ENCODE measurements at places on chromosomes 6 and 20. TPM values are rescaled to one million over a fixed set of nuclear protein-coding genes. Genes with fewer than 3 reads are reported as not detected.

LAMA2 gene
- 3.0 TPM for total RNA-seq

DNA sequence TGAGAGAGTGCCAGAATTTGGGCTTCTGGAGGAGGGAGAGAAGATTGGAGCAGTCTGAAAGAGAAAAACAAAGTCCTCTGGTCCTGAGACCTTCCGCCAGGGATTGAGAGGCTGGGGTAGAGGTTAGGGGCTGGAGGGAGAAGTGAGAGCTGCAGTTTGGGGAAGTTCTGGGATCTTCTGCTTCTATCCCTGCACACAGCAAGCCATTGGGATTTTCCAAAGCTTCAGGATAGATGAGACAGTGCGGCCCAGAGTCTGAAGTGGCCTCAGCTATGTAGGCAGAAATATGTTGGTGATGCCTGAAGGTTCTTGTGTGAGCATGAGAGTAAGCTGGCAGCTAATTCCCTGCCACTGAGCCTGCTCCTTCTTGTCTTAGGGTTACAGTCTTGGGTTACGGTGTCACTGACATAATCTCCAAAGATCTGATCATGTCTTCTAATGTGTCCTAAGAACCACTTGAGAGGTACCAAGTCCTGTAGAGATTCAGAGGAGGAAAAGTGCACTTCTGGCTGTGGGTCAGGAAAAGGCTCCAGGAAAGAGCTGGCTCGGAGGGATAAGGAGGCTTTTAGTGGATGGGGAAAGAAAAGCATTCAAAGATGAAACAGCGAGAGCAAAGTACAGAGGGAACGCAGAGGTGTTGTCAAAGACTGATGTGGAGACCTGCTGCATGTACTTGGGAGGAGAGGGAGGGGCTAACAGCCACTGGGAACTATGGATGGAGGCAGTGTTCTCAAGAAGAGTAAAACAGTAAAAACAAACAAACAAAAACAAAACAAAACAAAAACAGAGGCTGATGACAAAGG lies 131.1 kb upstream of the MYLIP start:
- H3K27me3 ChIP-seq: peaks cover 4% of the 10 kb centered on the region
- DNase-seq: no peak
- H3K27ac ChIP-seq: no peak overlapping the region

DNA sequence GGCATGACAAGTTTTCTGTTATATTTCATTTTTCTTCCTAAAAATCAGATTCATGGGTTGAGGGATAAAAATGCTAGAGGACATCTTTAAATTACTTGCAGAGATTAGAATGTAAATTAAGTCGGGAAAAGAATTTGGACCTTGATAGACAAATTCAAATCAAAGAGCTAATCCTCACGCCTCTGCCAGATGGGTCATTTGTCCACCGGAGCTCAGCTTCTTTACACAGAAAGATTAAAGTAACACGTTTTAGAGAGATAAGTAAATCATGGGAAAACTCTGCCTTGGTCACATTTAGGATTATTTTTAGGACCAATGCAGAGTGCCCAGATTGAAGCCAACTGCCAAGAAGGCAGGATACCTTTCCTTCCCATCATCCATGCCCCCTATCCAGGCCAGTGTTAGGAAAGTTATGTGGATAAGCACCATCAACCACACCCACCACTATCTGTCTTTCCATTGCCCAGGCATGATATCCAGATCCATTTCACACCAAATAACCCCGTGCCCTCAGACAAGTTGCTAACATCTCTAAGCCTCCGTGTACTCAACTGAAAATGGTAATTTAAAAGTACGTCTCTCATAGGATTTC lies 397.4 kb upstream of the PLCB4 start:
- no peaks in the 10 kb centered on the region for H3K36me3 ChIP-seq
- H3K4me1 ChIP-seq: peaks cover 6% of the 10 kb centered on the region
- no peaks in the 10 kb centered on the region for H3K27me3 ChIP-seq

DNA sequence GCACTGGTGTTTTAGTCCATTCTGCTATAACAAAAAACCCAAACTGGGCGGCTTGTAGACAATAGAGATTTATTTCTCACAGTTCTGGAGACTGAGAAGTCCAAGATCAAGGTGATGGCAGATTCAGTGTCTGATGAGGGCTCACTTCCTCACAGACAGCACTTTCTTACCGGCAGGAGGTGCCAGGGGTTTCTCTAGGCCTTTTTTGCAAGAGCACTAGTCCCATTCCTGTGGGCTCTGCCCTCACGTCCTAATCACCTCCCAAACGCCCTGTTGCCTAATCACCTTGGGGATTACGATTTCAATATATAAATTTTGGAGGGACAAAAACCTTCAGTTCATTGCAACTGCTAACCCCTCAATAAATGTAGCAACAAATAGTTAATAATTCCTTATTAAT lies 140.0 kb upstream of the SGK1 start:
- H3K27ac ChIP-seq: no peak overlapping the region
- no peak for DNase-seq
- peaks cover 2% of the 10 kb centered on the region for H3K4me1 ChIP-seq
- no peaks in the 10 kb centered on the region for H3K36me3 ChIP-seq
- no peak overlapping the region for H3K4me3 ChIP-seq
- H3K27me3 ChIP-seq: no peaks in the 10 kb centered on the region

RIPOR3 gene
- total RNA-seq: not detected

UNC5CL gene
- 1.3 TPM for total RNA-seq

- DNase-seq: no peak
- no peaks in the 10 kb centered on the region for H3K27me3 ChIP-seq
- peaks cover 3% of the 10 kb centered on the region for H3K36me3 ChIP-seq
- no peak overlapping the region for H3K4me3 ChIP-seq
These were observed 359.4 kb downstream of the CD83 start for GRCh38 chr6:14476793-14477531.

DNA sequence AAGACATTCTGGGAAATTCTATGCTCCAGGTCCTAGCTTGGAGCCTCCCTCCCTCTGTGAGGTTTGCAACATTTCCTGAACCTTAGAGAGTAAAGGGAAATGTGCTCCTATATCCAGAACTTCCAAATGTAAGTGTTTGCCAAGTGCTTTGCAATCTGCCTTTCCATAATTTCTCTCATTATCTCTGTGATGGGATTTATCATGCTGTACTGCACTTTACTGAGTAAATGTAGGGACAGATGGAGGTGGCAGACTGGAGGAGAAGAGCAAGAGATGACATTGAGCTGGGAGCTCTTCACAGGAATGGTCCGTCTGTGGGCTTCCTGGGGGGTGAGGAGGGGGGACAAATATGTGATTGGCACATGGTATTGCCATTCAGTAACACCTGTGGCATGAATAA lies 184.3 kb downstream of the SOX4 start:
- no peaks in the 10 kb centered on the region for H3K36me3 ChIP-seq
- no peaks in the 10 kb centered on the region for H3K4me1 ChIP-seq
- no peak overlapping the region for H3K4me3 ChIP-seq
- H3K27me3 ChIP-seq: no peaks in the 10 kb centered on the region
- DNase-seq: no peak

GRCh38 chr6:119276211-119276610 lies 73.3 kb downstream of the MAN1A1 start:
- DNase-seq: no peak
- no peak overlapping the region for H3K27ac ChIP-seq
- H3K4me1 ChIP-seq: peaks cover under 1% of the 10 kb centered on the region
- H3K27me3 ChIP-seq: no peaks in the 10 kb centered on the region
- H3K36me3 ChIP-seq: peaks cover 19% of the 10 kb centered on the region

- no peak for DNase-seq
- H3K4me1 ChIP-seq: no peaks in the 10 kb centered on the region
- H3K27ac ChIP-seq: no peak overlapping the region
- H3K4me3 ChIP-seq: no peak overlapping the region
- no peaks in the 10 kb centered on the region for H3K27me3 ChIP-seq
These were observed 34.2 kb downstream of the PPP1R3G start for GRCh38 chr6:5119090-5119951.

DNA sequence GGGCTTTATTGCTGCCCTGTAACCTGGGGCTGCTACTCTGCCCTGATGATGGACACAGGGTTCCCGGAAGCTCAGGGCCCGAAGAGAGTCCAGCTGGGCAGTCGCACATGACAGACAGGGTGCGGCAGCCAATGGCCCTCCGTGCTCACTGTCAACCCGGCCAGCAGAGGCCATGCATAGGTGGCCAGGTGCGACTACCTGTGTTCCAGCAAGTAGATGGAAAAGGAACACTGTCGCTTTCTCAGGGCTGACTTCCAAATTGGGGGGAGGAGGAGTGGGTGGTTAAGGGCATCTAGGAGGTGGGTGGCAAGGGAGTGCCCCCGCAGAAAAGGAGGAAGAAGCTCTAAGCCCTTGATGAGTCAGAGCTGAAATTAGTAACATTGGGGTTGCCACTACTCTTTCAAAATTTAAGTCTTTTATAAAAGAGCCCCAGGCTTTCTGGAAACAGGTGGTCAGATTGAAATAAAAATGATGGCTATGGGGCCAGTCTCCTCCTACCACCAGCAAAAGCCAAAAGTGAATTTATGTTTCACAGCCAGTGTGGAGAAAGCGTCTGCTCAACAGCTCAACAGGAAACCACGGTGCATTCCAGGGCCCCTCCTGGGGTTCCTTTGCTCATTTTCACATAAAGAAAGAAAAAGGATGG lies 2.3 kb upstream of the RAMACL start:
- H3K36me3 ChIP-seq: no peaks in the 10 kb centered on the region
- H3K27ac ChIP-seq: no peak overlapping the region
- H3K4me3 ChIP-seq: no peak overlapping the region
- H3K27me3 ChIP-seq: no peaks in the 10 kb centered on the region
- H3K4me1 ChIP-seq: peaks cover 22% of the 10 kb centered on the region

KHDC1 gene
- 3.5 TPM for total RNA-seq

CDH4 gene
- total RNA-seq: 0.06 TPM

SH3BGRL2 gene
- 5.2 TPM for total RNA-seq

ZNF391 gene
- total RNA-seq: 6.8 TPM

DNA sequence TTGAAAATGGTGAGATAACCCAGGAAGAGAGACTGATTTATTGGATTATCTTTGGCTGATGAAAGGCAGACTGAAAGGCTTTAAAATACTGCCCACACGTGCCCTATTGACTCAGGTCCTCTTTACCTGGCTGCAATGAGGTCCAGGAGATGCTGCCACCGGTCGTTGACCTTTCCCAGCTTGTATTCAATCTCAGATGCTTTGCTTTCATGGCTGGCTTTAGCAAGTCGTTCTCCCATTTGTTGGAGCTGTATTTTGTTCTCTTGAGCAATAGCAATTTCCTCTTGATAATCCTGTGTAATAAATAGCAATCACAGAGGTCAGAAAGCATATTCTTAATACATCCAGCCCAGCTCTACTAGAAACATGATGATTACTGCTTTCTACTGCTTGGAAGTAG lies 368.8 kb downstream of the ESR1 start:
- H3K27ac ChIP-seq: no peak overlapping the region
- no peaks in the 10 kb centered on the region for H3K27me3 ChIP-seq
- H3K36me3 ChIP-seq: peaks cover 43% of the 10 kb centered on the region
- H3K4me3 ChIP-seq: no peak overlapping the region

POPDC3 gene
- not detected for total RNA-seq

RSPH4A gene
- total RNA-seq: 0.23 TPM

GRCh38 chr6:161171207-161171606 lies 102.7 kb downstream of the AGPAT4 start:
- H3K27ac ChIP-seq: no peak overlapping the region
- H3K27me3 ChIP-seq: no peaks in the 10 kb centered on the region
- H3K36me3 ChIP-seq: no peaks in the 10 kb centered on the region
- peaks cover 1% of the 10 kb centered on the region for H3K4me1 ChIP-seq
- no peak for DNase-seq

DNA sequence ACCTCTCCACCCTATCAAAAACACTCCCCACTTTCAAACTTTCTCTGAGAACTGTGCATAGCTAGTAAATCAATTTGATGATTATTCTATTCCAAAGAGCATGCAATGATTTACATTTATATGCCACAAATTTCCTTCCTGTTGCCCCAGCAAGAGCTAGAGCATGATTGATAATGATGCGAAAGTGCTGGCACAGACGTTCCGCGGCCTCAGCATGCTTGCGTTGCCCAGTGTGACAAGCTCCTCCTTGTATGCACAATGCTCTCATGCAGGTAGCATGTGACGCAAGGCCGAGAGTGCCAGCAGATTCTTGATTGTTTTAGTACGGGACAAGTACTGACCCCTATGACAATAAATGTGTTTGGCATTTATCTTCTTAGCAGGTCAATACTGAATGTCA lies 696.3 kb upstream of the SLC35B3 start:
- H3K4me1 ChIP-seq: no peaks in the 10 kb centered on the region
- H3K27ac ChIP-seq: no peak overlapping the region
- no peaks in the 10 kb centered on the region for H3K27me3 ChIP-seq
- no peak for DNase-seq
- H3K36me3 ChIP-seq: no peaks in the 10 kb centered on the region

DNA sequence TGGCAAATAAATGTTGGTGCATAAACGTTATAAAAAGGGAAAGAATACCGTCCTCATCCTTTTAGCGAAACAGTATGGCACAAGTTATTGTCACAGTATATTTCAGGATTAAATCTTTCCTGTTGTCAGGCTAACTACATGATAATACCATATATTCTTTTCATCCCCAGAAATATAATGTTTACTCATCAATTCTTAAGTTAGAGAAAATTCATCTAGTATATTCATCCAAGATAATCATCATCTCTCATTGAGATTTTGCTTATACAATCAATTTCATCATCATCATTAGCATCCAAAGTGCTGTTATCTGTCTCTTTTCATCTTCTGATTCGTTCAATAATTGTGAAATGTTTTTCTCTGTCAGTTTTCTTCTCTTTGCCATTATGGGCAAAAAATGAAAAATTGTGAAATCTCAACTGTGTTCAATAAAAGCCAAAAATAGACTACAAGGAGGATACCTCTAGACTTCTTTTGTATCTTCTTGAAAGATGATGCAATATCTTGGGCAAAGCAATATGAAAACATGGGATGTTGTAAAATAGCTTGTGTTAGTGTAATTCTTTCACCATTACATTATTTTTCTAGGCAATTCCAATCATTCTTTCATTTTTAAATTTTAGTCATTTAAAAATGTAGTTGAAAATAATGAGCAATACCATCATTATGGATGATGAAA lies 2.6 kb downstream of the SPACA1 start:
- H3K4me1 ChIP-seq: no peaks in the 10 kb centered on the region
- DNase-seq: no peak
- no peak overlapping the region for H3K4me3 ChIP-seq
- no peak overlapping the region for H3K27ac ChIP-seq

SEL1L2 gene
- total RNA-seq: not detected

- peaks cover 7% of the 10 kb centered on the region for H3K36me3 ChIP-seq
- H3K4me3 ChIP-seq: no peak overlapping the region
- DNase-seq: no peak
- H3K4me1 ChIP-seq: peaks cover 16% of the 10 kb centered on the region
- no peaks in the 10 kb centered on the region for H3K27me3 ChIP-seq
These were observed 199.0 kb downstream of the KCNQ5 start for GRCh38 chr6:72820906-72821305.

DNA sequence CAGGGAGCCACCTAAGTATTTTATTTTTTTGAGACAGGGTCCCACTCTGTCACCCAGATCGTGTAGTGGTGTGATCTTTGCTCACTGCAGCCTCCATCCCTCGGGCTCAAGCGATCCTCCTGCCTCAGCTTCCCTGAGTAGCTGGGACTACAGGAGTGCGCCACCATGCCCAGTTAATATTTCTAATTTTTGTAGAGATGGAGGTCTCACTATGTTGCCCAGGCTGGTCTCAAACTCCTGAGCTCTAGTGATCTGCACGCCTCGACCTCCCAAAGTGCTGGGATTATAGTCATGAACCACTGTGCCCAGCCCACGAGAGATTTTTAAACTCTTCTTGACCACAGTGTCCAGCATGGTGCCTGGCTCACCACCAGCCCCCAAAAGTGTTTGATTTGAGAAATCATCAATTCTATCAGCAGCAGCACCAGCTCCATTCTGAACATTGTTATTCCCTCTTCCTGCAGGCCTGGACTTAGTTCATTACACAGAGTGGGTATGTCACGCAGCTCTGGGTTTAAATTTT lies 2.3 kb upstream of the TGM2 start:
- no peak overlapping the region for H3K4me3 ChIP-seq
- peaks cover 8% of the 10 kb centered on the region for H3K4me1 ChIP-seq
- H3K36me3 ChIP-seq: no peaks in the 10 kb centered on the region

All from activated naive CD8-positive, alpha-beta T cell treated with anti-CD3 and anti-CD28 coated beads for 36 hours (primary cell).